ENCODE measurements at places on chromosomes 11 and 22. TPM values are rescaled to one million over a fixed set of nuclear protein-coding genes. Genes with fewer than 3 reads are reported as not detected.

DNA sequence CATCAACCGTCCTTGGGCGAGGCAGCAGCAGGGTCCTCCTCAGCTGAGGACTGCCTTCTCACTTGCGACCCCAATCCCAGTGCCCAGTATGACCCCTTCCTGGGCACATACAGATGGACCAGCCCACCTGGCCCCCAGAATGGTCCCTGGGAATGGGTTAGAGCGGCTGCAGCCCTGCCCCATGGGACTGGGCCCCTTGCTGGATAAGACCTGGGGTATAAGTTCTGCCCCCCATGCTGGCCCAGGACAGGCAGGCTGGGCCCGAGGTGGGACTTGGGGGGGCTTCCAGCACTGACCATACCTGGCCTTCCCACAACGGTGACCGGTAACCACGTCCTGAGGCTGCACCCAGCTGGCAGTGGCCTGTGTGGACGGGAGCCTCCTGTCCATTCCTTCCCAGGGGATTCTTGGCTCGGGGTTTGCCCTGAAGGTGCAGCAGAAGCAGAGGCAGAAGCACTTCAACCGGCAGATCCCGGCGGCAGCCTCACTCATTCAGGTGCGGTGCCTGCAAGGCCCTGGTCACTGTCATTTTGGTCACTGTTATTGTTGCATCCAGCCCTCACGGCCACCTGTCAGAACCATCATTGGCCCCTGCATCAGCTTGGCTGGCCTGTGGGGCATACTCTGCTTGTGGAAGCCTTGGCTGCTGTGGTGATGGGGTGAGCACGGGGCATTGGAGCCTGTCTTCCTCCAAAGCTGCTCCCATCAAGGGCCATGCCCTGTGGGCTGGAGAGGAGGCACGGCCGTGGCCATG is 114.8 kb downstream of the KCNQ1OT1 start:
- DNase-seq = peak; percentile 9

GRCh38 chr11:128288368-128288767 is 299.0 kb downstream of the ETS1 start:
- DNase-seq = no peak

DNA sequence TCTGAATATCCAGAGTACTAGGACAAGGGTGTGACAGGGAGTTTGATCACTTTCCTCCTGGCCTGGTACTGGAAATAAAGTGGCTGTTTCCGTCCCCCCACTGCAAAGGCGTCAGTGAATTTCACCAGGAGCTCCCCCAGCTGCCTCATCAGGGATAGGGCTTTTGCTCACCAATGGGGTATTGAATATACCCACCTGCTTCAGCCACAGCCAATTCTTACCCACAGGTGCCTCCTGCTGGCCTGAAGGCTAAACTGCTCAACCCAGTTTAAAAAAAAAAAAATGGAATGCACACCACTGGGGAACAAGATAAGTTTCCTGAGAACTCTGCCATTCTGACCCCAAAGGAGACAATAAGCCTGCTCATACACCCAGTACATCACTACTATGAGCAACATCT is 65.3 kb upstream of the MS4A8 start:
- no peak for DNase-seq

GRCh38 chr11:1157645-1158591 is at the start of gene MUC5AC:
Gene MUC5AC (plus strand): TSS chr11:1157953. CDS start chr11:1158000, 47 bp downstream.
- DNase-seq = no peak

DNA sequence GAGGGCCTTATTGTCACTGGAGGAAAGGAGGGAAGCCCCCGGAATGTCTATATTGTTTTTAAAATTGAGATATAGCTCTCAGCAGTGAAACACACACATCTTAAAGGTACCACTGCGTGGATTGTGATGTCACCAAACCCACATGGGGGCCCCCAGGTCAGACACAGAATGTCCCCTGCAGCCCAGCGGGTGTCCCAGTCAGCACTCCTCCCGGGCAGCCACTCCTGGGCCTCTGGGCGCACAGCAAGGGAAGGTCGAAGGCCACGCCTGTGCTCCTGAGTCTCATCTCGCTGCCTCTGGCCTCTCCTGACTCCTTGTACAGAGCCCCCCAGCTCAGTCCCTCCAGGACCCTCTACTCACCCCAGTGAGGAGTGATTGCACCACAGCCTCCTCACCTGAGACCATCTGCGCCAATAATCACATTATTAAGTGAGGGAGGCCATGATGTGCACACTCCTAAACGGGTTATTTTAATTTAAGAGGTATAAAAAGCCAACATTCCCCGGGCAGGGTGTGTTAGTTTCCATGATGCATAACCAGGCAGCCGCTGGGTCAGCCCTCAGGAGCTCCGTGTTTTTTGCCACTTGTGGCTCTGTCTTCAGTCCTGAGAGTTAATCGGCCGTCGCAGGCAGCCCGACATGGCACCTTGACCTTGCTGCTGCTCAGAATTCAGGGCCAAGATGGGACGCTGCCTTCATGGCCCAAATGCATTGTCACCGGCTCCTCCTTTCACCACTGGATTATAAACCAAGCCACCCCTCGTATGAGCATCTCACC is 1089.3 kb downstream of the BRD1 start:
- DNase-seq = no peak

DNA sequence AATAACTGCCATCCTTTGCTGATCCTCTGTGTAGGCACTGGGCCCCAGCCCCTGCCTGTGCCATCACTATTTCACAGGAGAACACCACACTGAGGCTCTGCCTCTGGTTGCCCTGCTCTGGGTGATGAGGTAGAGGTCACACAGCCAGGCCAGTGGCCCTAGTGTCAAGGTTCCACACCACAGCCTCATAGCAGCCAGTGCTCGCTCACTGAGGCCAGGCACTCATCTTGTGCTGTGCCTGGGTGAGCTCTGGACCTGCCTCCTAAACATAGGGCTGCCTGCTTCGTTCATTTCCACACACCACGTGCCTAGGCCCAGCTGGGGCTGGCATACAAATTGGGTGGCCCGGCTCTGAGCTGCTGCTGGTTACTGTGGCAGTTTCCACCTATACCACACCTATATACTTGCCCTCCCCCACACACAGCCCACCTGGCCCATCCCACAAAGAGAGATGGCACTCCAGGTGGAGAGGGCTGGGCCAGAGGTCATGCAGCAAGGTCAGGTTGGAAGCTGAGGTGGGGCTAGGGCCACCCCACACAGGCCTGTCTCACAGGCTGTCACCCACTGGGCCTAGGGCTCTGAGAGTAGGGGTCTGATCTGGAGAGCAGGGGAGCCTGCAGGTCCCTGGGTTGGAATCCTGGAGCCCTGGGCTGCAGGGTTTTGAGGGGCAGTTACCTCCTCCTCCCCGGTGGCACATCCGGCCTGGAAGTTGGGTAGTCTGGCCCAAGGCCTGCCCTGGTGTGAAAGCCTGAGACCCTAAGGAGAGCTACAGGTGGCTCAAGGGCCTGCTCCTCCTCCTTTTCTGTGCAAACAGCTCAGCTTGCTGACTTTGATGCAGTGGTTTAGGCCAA is 11.2 kb downstream of the KCNQ1OT1 start:
- DNase-seq = no peak

- no peak for DNase-seq
Observed at GRCh38 chr11:15714641-15715399, 600.1 kb downstream of the INSC start.

- no peak for DNase-seq
Observed at GRCh38 chr11:47514825-47515647, 37.9 kb downstream of the CELF1 start.

FHIP1B gene
- 49.0 TPM for total RNA-seq

SLC15A3 gene
- total RNA-seq = 56.0 TPM

- no peak for DNase-seq
Observed at GRCh38 chr22:48259991-48260670, 1497.7 kb downstream of the TBC1D22A start.

DNA sequence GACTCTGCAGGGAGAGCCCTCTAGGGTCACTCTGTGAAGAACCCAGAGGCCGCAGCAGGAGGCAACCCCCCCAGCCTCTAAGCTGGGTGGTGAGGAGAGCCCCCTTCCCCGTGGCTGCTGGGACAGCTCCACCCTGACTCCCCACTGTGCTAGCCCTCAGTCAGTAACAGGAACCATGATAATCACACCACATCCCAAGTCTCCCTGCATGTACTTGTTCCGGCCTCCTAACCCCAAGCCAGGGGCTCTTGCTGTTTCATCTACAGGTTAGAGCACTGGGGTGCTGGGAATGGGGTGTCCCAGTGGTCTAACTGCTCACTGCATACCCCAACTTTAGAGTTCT is 26.9 kb downstream of the ARVCF start:
- DNase-seq = no peak

- no peak for DNase-seq
Observed at GRCh38 chr11:68828957-68829356, 12.8 kb downstream of the CPT1A start.

- no peak for DNase-seq
Observed at GRCh38 chr11:34331329-34331728, 26.5 kb downstream of the ABTB2 start.

BBOX1 gene
- not detected for total RNA-seq
